ENCODE measurements at places on chromosomes 7 and 10.

- no peak for DNase-seq
Measured at GRCh38 chr10:61939902-61940301, 38.4 kb downstream of the ARID5B start.

- no peak for DNase-seq
Measured at GRCh38 chr7:83819911-83820310, 171.0 kb upstream of the SEMA3E start.

DNA sequence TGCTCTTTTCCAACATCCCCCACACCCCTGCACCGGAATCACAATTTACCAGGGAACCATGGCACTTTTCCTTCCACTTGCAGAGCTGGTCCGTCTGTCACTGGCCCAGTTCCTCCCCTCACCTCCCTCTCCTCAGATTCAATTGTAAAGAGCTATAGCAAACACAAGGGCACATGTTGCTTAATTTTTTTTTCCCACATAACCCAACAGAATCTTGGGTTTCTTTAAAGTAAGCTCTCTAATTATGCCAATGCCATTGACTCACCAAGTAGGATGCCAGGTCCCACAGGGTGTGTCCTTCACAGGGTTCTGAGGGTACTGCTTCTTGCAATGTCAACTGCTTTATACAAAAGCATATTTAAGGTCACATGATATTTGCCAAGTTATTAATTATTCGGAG is 262.2 kb downstream of the AUTS2 start:
- DNase-seq: no peak

- no peak for DNase-seq
Measured at GRCh38 chr7:7417414-7417813, 118.3 kb downstream of the COL28A1 start.

- no peak for DNase-seq
Measured at GRCh38 chr10:110259317-110259716, 45.4 kb downstream of the SMNDC1 start.
